ENCODE measurements at places on chromosomes 7 and 10. TPM values are rescaled to one million over a fixed set of nuclear protein-coding genes. Genes with fewer than 3 reads are reported as not detected.

SFMBT2 gene
- total RNA-seq, result 2.7 TPM

CAMK1D gene
- total RNA-seq, result 0.49 TPM

TDRD1 gene
- total RNA-seq, result not detected

RADIL gene
- 1.3 TPM for total RNA-seq

CHAT gene
- not detected for total RNA-seq

ACTA2 gene
- 59.4 TPM for total RNA-seq

MACC1 gene
- total RNA-seq, result not detected

FAM171A1 gene
- total RNA-seq, result 13.9 TPM

CDNF gene
- total RNA-seq, result not detected

AGMO gene
- total RNA-seq, result 1.9 TPM

FRG2B gene
- total RNA-seq, result not detected

SRGN gene
- total RNA-seq, result 311 TPM

LRRD1 gene
- under 0.01 TPM for total RNA-seq

MCU gene
- total RNA-seq, result 18.1 TPM

INMT gene
- total RNA-seq, result 0.16 TPM

HGF gene
- total RNA-seq, result 0.82 TPM

GNAT3 gene
- total RNA-seq, result not detected

LIPK gene
- not detected for total RNA-seq

DNAJB6 gene
- total RNA-seq, result 150 TPM

SEPHS1 gene
- total RNA-seq, result 26.7 TPM

SGCE gene
- total RNA-seq, result 87.5 TPM

Data from bladder microvascular endothelial cell (primary cell).